ELR (cell line): ENCODE measurements at places on chromosomes 6 and 20.
A peak's percentile ranks its signal among the peaks of the same experiment; 100 is the strongest.

- peak; percentile 61 for DNase-seq
Measured at GRCh38 chr20:53656293-53657202, 62.9 kb upstream of the ZNF217 start.

DNA sequence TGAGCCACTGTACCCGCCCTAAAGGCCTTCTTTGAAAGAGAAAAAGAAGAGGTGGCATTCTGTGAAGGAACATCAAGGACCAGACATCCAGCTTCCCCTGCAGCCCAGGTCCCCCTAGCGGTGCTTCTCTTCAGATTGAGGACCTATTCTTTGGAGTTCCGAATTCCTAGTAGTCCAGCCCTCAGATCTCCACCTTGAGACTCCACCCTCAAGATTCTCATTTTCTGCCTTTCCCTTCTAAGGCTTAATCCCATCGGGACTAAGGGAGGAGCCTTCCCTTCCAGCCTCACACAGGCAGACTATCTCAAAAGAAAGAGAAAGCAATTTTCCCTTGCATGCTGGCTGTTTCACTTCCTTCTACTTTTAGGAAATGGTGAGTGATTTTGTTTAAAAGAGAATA, 32.5 kb downstream of the MUC22 start:
- DNase-seq: peak; percentile 78

DNA sequence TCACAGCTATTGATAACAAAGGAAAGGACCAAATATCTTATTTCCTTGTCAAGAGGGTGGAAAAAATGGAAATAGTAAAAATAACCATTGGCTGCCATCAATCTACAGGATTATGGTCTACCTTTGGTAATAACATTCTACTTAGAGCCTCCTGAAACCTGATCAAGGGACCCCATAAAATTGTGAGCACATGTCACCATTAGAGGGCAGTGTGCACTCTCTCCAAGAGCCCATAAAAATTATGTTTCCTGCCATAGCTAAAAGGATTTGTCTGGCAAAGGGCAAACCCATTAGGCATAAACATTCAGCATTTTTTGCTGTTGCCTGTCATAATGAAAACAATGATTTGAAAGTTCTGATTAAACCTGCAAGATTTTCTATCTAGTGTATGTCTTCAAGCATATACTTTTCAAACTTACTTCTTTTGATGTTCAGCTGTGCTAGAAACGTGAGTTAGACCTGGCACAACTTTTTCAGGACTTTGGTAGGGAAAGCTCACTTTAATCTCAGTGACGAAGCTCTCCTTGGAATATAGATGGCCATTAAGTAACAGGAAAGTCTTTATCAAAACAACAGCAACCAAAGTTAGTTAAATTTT, 120.7 kb upstream of the ZFP64 start:
- DNase-seq: peak; percentile 59

DNA sequence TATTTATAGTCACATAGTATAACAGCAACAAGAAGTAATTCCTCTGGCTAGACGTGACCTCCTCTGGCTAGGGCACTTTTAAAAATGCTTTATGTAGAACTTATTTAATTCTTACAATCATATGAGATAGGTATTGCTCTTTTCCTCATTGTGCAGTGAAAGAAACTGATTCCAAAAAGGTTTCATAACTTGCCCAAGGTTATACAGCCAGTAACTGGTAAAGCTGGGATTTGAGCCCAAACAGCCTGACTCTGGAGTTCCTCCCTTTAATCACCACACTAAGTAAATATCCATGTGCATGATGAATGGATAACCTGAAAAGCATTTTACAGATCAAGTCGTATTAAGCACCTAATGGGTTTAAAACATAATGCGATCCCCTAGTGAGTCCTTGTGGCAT, 214.6 kb downstream of the PRL start:
- DNase-seq: no peak

- no peak for DNase-seq
Measured at GRCh38 chr6:148214667-148215066, 128.0 kb upstream of the SASH1 start.
